Chondrocyte (in vitro differentiated cells): ENCODE measurements at places on chromosomes 4 and X. TPM values are rescaled to one million over a fixed set of nuclear protein-coding genes. Genes with fewer than 3 reads are reported as not detected.
A peak's percentile ranks its signal among the peaks of the same experiment; 100 is the strongest.

Gene PDE6B
- total RNA-seq, result 0.46 to 2.3 TPM (median 2.3 TPM) in 3 replicates

Gene EVC
- total RNA-seq, result 37.6 to 40.0 TPM (median 39.8 TPM) in 3 replicates

Gene BEND4
- not detected in 3 replicates for total RNA-seq

Gene PARM1
- total RNA-seq, result 0.90 to 1.4 TPM (median 1.0 TPM) in 3 replicates

Gene SLC9B1
- 1.1 to 1.3 TPM (median 1.1 TPM) in 3 replicates for total RNA-seq

Gene CFP
- total RNA-seq, result 0.60 to 0.87 TPM (median 0.77 TPM) in 3 replicates

DNA sequence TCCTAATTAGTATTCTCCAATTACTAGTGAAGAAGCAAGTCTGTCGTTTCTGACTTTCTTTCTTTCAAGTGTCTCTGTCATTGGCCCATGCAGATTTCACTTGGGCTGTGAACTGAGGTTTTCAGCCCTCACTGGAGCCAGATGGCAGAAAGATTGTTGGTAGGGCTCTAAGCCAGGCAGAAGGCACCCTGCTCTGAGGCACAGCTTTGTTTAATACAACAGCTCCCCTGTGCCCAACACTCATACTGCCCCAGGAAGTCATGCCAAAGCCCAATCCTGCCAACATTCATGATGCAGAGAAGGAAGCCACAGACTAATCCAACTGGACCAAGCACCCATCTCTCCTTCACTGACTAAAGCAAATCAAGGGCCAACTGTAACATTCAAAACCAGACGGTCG is 117.1 kb upstream of the FRG1 start:
- H3K4me3 ChIP-seq, result no peak overlapping the region
- no peaks in the 10 kb centered on the region for H3K4me1 ChIP-seq
- no peaks in the 10 kb centered on the region for H3K27me3 ChIP-seq
- no peak for DNase-seq
- no peak overlapping the region for H3K27ac ChIP-seq

DNA sequence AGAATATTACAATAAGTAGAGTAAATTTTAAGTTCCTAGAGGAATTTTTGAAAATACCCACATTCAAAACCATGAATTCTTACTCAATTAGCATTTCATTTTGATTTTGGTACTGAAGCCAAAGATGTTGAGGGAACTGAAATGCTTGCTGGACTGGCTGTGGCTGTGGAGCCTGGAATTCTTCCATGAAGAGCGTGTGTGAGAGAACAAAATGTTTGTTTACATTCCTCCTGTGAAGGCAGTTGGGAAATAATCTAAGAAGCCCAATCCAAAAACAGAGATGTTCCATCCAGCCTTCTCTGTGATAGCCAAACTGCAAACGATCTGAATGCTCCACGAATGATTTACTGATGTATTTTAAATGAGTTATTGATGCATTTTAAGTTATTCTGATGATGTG is 3.8 kb upstream of the ADH1B start:
- no peak for DNase-seq
- no peaks in the 10 kb centered on the region for H3K27me3 ChIP-seq
- H3K27ac ChIP-seq, result peak overlapping the region; percentile 33
- peaks cover 7% of the 10 kb centered on the region for H3K36me3 ChIP-seq

- H3K4me3 ChIP-seq, result no peak overlapping the region
- H3K36me3 ChIP-seq, result peaks cover 8% of the 10 kb centered on the region
- no peak for DNase-seq
- no peak overlapping the region for H3K27ac ChIP-seq
- no peaks in the 10 kb centered on the region for H3K4me1 ChIP-seq
Observed at GRCh38 chr4:24511371-24512063, 72.8 kb downstream of the DHX15 start.

- H3K4me1 ChIP-seq, result peaks cover 28% of the 10 kb centered on the region
- no peaks in the 10 kb centered on the region for H3K27me3 ChIP-seq
- H3K4me3 ChIP-seq, result peak within 1 kb of the TSS; percentile 63
- no peaks in the 10 kb centered on the region for H3K36me3 ChIP-seq
- DNase-seq, result no peak
Observed at GRCh38 chr4:168496834-168497233, at the start of gene PALLD. Gene PALLD (plus strand): TSS chr4:168497052.

- no peak overlapping the region for H3K4me3 ChIP-seq
- DNase-seq, result no peak
- H3K27ac ChIP-seq, result peak overlapping the region; percentile 94
- peaks cover 19% of the 10 kb centered on the region for H3K4me1 ChIP-seq
- H3K27me3 ChIP-seq, result no peaks in the 10 kb centered on the region
Observed at GRCh38 chr4:56409511-56410090, 22.3 kb upstream of the AASDH start.

DNA sequence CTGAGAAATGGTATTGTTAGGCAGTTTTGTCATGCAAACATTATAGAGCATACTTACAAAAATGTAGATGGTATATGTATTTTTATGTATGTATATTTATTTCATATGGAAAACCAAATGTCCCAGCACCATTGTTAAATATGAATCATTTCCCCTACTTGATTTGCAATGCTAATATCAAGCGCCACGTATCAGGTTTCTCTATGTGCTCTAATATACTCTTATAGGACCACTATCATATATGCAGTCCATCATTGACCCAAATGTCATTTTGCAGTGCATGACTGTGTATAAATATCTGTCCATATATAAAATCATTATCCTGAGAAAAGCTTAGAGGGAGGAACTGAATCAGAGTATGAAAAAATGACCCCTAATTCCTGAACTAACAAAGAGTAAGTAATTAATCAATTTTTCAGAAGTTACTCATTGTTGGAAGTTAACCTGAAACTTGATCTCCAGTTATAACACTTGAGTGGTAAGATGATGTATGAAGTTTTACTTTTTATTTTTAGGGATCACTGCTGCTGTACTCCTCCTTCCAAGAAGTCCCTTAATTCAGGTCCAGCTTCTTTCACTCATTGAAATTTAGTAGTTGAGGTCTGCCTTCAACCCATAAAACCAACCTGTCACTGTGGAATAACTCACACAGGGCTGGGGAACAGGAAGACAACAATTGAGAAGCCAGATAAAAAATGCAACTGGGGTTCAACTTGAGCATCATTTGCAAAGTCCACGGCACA is 134.8 kb upstream of the LDB2 start:
- H3K27ac ChIP-seq, result no peak overlapping the region
- H3K4me1 ChIP-seq, result peaks cover 9% of the 10 kb centered on the region
- H3K4me3 ChIP-seq, result no peak overlapping the region
- H3K36me3 ChIP-seq, result peaks cover 1% of the 10 kb centered on the region
- no peaks in the 10 kb centered on the region for H3K27me3 ChIP-seq

DNA sequence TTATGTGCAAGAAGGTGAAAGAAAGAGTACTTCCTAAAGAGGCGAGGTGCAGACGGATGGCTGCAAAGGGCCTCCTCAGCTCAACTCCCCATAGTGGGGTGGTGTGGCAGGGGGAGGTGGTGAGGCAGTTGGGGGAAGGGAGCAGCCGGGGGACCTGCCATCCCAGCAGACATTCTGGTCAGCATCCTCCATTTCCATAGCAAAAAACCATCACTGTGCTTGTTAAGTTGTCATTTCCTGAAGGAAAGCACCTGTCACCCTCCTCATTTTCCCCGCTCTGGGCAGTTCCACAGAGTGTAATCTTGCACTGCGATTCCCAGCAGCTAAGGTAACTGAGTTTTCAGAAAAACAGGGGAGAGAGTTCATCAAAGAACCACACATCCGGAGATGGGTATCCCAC is 51.5 kb downstream of the TSPAN5 start:
- DNase-seq, result no peak
- no peak overlapping the region for H3K4me3 ChIP-seq
- H3K27ac ChIP-seq, result no peak overlapping the region
- no peaks in the 10 kb centered on the region for H3K27me3 ChIP-seq
- peaks cover 57% of the 10 kb centered on the region for H3K4me1 ChIP-seq
- no peaks in the 10 kb centered on the region for H3K36me3 ChIP-seq

- no peaks in the 10 kb centered on the region for H3K36me3 ChIP-seq
- no peaks in the 10 kb centered on the region for H3K27me3 ChIP-seq
- peak overlapping the region; percentile 97 for H3K27ac ChIP-seq
- peaks cover 48% of the 10 kb centered on the region for H3K4me1 ChIP-seq
- peak overlapping the region; percentile 60 for H3K4me3 ChIP-seq
Observed at GRCh38 chr4:185933078-185933581, 121.1 kb upstream of the SORBS2 start.

- H3K27ac ChIP-seq, result peak overlapping the region; percentile 86
- peaks cover 7% of the 10 kb centered on the region for H3K36me3 ChIP-seq
- peaks cover 25% of the 10 kb centered on the region for H3K4me1 ChIP-seq
- no peak overlapping the region for H3K4me3 ChIP-seq
- H3K27me3 ChIP-seq, result peaks cover 9% of the 10 kb centered on the region
Observed at GRCh38 chr4:55038176-55038890, 87.1 kb downstream of the KDR start.

DNA sequence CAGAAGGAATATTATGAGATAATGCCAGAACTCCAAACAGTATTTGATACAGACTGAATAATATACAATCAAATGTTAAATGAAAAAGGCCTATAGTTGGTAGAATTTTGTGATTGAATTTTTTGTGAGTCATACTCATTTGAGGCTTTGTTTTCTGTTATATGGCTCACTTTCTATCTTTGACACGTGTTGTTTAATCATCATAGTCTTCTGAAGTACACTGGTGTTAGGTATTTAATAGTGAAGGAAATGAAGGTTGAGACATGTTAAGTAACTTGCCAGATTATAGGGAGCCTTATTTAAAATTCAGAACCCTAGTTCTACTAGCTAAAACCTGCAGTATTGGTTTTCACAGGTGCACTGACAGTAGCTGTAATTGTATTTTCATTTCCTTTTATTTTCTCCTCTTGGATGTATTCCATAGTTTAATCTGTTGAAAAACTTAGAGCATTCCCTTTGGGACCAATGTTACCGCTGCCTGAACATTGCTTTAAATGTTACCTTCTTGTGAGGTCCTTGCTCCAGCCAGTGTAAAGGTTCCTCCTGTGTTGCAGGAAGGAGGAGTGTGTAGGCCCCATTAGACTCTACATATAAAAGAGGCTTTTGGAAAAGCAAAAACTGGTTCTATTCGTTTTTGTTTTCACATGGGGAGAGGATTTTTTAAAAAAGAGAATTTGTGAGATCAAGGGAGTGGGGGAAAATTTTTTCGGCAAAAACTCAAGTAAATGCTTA is 224.1 kb downstream of the ARHGAP10 start:
- DNase-seq, result no peak
- H3K36me3 ChIP-seq, result peaks cover 39% of the 10 kb centered on the region
- no peaks in the 10 kb centered on the region for H3K27me3 ChIP-seq
- peaks cover 20% of the 10 kb centered on the region for H3K4me1 ChIP-seq
- H3K27ac ChIP-seq, result peak overlapping the region; percentile 29

DNA sequence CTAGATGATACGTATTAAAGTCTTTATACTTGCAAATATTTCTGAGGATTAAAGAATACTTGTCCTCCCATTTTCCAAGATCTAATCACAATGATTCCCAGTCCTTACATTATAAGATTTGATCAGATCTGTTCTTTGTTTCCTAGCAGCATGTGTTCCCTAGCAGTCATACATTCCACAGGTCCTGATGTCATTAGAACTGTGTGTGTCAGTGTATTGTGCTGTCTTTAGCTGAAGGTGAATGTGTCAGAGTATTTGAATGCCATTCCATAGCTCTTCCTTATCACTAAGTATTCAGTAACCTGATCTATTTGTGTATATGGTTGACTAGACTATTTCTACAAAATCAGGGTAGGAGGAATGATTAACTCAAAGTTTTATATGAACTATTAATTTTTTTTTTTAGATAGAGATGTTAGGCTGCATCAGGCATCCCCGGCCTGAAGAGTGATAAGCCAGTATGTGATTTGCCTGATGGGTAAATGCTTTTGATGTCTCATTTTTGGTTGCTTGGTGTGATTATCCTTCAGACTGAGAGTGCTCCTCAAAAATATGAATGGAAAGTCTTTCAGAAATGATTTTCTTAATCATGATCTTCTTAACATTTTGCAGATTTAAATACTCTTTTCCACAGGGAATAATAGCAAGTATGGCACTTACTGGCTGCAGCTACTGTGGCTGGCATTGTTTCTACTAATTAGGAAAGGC is 4.4 kb downstream of the ADGRL3 start:
- peaks cover 35% of the 10 kb centered on the region for H3K4me1 ChIP-seq
- peaks cover 1% of the 10 kb centered on the region for H3K36me3 ChIP-seq
- no peak overlapping the region for H3K4me3 ChIP-seq

DNA sequence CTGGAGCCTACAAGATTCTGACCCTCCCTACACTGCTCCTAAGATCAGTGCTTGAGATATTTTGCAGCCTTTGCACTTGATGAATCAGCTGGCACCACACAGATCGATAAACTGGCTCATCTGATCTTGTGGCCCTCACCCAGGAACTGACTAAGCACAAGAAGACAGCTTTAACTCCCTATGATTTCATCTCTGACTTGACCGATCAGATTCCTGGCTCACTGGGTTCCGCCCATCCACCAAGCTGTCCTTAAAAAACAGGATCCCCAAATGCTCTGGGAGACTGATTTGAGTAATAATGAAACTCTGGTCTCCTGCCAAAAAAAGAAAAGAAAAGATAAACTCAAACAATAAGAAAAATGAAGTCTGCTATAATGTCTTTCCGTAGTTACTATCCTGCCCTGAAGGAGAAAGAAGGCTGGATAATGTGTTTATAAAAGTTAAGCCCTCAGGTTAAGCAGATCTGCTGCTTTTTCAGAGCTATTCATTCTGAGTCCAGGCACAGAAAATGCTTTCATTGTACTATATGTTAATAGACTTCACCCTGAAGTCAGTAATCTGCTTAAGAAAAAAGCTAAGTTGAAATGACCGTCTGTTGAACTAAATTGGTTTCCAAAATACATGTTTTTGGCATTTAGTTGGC is 795.2 kb downstream of the TRIML1 start:
- no peak overlapping the region for H3K4me3 ChIP-seq
- peaks cover 16% of the 10 kb centered on the region for H3K4me1 ChIP-seq
- H3K27me3 ChIP-seq, result no peaks in the 10 kb centered on the region
- H3K36me3 ChIP-seq, result peaks cover 11% of the 10 kb centered on the region

DNA sequence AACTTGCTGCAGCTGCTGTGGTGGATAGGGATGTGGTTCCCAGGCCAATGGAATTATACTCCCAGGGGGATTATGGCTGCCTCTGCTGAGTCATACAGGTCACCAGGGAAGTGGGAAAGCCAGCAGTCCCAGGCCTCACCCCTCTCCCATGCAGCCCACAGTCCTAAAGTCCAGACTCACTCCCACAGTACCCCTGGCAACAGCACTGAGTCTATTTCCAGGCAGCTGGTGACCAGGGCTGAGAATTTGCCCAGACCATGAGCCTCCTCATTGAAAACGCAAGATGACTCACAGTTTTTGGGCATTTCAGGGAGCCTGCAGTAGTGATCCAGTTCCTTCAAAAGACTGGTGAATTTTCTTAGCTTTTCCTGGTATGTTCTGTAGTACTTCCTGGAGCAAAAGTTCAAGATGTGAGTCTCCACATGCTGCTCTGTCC is 137.6 kb downstream of the NPNT start:
- H3K4me1 ChIP-seq, result peaks cover 21% of the 10 kb centered on the region
- H3K27me3 ChIP-seq, result peaks cover 5% of the 10 kb centered on the region
- DNase-seq, result no peak
- peak overlapping the region; percentile 62 for H3K27ac ChIP-seq
- H3K36me3 ChIP-seq, result peaks cover 8% of the 10 kb centered on the region
- no peak overlapping the region for H3K4me3 ChIP-seq
